Activated gamma-delta T cell treated with anti-CD3 and anti-CD28 coated beads, Interleukin-2, amount 50 U/mL, for 16 hours (primary cell): ENCODE measurements at places on chromosomes 11 and 22.

GRCh38 chr22:17964156-17964555 lies 60.2 kb downstream of the MICAL3 start:
- no peak for DNase-seq

DNA sequence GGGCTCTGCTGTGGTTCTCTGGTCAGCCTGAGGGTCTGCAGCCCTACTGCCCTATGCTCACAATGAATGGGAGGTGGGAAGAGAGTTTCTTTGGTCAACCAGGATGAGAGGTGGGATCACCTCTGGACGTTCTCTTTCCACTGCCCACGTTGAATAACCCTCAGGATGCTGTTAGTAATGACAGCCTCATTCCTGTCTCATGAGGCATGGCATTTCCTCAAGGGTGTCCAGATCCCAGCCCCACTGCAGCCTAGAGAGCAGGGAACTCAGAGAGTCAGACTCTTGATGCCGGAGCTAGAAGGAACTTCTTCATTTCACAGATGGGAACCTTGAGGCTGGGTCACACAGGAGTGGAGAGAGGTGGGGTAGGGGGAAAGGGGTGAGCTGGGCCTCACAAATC lies 196.0 kb downstream of the CEP164 start:
- DNase-seq: no peak

GRCh38 chr22:41206719-41207118 lies 1.6 kb downstream of the L3MBTL2 start:
- DNase-seq: no peak

DNA sequence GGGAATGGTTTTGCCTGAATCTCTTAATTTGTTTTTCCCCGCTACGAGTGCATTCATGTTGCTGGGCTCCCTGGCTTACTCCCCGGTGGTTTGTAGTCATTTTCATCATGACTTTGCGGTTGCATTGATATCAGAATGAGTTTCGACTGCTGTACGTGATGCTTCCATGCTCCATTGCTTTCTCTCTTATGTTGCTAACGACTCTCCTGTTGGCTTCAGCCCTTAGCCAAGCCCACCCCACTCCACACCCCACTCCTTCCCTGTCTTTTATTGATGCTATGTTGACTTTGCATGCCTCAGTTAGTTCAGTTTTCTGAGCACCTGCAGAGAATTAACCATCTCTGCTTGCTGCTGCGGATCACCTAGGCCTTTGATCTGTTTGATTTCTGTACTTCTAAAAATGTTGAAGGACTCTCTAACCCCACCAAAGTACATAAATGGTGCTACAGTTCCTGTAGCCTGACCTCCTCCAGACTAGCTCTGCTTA lies 65.3 kb downstream of the ARFGAP2 start:
- DNase-seq: no peak

GRCh38 chr11:59263225-59263894 lies 50.6 kb upstream of the MPEG1 start:
- no peak for DNase-seq

GRCh38 chr11:8085011-8085645 lies 4.1 kb downstream of the TUB start:
- DNase-seq: no peak

DNA sequence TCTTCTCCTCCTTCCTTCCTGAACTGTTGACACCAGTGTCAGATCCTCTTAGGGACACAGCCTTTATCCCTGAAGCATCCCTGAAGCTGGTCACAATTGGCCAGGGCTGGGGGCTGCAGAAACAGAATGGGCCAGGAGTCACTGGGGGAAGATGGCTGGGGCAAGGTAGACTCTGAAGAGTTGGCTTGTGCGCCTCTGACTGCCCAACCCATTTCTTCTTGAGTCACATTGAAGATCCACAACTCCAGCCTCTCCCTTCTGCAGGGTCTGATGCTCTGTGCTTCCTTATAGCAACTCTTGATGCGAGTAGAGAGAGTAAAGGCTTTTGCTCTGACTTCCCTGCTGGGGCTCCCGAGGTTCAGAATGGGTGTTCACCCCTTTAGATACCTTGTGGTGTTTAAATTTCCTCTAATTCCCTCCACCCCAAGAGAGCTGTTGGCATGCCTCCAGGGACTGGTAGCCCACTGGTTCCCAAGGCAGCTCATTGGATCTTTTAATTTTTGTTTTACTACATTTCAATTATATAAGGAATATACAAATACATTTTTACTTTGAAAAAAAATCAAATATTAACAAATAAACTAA lies 13.4 kb downstream of the PRDM11 start:
- no peak for DNase-seq

DNA sequence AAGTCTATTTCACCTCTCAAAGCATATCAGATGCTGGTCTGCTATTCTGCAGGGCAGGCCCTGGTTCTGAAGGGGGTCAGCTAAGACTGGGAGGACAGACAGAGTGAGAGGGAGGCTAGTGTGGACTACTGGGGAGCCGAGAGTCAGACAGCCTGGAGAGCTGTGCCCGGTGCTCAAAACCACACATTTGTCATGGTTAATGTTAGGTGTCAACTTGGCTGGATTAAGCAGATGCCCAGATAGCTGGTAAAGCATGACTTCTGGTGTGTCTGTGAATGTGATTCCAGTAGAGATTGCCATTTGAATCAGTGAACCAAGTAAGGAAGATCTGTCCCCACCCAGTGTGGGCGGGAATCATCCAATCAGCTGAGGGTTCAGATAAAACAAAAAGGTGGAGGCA lies 102.6 kb downstream of the SNX19 start:
- DNase-seq: no peak

DNA sequence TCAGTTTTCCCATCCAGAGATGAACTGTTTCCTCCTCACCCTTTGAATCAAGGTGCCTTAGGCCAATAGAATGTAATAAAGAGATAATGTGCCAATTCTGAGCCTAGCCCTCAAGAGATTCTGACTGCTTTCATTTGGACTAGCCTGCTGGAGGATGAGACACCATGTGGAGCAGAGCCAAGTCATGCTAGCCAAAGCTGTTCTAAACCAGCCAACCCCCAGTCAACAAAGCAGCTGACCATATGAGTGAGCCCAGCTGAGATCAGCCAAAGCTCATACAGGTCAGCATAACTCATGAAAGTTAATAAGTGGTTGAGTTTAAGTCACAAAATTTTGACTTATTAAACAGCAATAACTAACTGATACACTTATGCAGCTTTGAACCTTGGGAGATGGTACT lies 66.7 kb upstream of the DBX1 start:
- DNase-seq: no peak

DNA sequence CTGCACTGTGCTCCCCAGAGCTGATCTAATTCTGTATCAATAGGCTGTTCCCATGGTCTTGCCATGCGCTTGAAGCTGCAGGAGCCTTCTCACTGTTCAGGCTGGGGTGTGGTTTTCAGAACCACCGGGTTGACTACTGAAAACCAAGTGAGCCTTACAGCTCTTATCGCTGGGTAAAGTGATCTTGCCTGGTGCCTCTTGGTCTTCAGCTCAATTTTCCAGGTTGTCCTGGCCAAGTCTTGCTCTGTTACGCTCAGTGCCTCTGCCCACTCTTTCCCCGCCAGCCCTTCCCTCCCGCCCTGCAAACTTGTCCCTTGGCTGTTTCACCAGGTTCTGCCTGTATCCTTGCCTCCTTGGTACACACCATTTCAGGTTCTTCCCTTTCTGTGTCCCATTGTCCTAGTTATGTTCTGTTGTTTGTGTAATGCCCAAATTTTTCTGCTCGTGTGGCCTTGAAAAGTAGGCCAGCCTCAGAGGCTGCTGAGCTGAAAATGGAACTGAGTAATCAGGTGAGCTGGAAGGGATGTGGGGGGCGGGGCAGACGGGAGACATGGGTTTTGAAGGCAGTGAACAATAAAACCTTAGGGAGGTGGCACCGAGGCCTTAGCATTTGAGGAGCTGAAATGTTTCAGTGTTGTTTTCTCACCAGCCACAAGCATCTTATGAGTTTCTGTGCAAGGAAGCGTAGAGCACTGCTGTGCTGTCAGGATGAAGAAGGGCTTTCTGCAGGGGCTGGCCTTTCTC lies 11.2 kb downstream of the PEX26 start:
- DNase-seq: no peak

DNA sequence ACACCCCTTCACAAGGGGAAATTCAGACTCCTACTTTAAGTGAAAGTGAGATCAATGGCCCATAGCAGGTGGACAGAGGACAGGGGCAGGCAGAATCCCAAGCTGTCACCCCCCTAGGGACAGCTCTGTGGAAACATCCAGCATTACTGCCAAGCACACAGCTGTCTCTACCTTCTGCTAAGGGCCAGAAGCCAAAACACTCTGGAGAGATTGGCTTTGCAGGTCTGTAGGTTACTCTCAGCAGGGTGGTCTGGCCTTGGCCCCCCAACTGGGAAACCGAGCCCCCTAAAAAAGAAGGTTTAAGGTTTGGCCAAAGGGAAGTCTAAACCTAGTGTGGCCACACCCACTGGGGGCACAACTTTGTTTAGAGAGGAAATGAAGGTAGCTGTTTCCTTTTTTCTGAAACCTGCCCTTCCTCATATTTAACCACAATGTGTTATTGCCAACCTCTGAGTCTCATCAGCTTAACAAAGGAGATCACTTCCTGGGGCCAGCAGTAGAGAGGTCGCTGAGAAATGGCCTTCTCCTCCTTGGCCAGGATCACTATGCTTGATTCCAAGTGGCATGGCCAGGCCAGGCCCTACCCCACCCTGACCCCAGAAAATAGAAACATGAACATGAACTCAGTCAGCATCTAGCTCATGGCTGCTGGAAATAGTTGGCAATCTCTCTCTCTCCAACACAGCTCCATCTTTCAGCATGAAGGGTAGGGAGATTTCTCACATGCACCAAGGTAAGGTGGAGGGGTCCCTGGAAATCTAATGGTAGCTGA lies 25.9 kb upstream of the SCARF2 start:
- no peak for DNase-seq

GRCh38 chr22:40258017-40258416 lies 80.3 kb downstream of the TNRC6B start:
- no peak for DNase-seq

DNA sequence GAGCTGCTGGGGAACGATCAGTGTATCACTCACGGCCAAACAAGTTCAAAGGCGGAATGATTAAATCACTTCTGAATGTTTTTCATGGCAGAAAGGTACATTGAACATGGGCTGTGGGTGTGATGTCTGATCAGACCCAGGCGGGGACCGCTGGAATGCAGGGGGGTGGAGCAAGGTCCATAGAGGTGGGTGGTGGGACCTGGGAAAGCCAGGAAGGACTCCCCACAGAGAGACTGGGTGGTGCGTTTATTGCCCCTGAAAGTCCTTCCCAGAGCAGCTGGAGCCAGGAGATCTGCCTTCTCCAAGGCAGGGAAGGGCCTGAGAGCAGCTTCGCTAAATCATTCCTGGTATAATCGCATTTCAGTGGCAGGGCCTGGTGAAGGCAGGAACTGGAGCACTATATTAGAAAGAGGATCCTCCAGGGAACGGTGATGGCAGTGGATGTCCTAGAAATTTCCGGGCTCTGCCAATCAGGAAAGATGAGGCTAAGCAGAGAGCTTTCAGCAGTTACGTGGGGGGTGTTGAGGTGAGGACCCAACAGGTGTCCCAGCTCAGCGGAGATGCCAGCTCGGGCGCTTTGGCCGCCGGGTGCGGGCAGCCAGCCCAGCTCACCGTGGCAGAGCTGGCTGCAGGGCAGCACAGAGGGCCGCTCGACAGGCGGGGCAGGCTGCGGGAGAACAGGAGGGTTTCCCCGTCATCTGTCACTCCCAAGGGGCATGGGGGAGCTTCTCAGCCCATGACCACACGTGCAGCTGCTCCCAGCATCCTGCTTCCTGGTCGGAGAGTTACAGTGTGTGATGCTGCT lies 271.7 kb downstream of the CTTN start:
- DNase-seq: no peak

- no peak for DNase-seq
These were observed 51.5 kb downstream of the LHFPL7 start for GRCh38 chr22:24894998-24895397.

DNA sequence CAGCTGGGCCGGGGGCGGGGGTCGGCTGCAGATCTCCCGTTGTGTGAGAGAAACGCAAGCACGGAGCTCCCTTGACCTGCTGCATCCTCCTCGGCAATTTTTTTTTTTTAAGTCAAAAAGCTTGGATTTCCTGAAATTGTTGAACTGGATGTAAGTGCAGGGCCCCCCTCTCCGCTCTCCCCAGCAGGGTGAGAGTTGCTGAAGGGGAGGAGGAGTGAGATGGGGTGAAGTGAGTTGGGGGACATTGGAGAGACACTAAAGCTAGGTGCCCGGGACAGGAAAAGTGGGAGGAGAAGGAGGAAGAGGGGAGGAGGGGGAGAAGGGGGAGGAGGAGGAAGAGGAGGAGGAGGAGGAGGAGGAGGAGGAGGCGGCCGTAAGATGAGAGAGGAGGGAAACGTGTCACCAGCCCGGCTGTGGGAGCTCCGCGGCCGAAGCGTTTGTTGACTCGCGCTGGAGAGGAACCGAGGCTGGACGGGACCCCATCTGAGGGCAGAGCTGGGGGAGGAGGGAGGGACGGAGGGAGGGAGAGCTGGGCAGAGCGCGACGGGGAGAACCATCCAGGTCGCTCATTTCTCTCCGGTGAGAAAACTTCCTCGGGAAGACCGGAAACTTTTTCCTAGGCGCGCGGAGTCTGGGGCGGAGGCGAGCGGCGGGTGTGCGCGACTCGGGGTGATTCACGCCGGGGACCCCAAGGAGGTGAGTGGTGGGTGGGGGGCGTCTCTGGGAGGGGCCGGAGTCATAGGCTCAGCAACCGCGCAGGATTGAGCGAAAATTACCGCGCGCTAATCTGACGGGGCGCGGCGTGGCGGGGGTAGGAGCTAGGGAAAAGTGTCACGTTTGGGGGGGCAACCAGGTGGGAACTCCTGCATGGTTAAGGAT lies 80.2 kb downstream of the PRR5L start:
- DNase-seq: no peak

DNA sequence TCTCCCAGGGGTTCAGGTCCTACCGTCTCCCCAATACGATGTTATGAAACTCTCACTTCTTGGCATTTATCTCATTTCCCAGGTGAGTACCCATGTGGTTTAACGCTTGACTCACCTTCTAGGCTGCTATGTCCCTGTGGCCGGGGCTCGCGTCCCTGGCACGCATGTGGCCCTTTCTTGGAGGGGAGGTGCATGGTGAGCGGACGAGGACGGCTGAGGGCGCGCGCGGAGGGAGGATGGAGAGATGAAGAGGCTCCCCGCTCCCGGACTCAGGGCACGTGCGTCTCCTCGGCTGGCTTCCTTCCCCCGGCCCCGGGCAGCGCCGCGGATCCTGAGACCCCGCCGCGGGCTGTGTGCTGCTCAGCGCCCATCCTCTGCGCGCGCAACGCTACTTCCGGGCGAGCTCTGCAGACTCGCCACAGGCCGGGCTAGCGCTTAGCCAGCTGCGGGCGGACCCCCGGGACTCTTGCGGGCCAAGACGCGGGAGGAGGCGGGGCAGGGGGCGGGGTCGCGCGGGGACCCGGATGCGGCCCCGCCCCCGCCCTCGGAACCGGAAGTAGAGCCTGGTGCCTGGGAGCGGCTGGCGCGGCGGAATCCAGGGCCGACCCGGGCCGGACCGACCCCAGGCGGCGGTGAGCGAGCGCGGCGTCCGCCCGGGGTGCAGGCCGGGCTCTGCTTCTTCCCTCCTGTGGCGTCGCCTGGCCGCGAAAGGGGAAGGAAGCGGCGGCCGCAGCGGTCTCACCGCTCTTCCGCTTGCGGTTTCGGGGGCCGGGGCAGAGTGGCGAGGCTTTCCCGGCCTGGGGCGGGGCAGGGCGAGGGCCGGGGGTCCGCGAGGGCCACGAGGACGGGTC lies at the start of gene CTTN:
Gene CTTN, plus strand, starts transcription at position 547 of the 851 bp plus-strand sequence. CDS start 8,769 bp downstream, outside the sequence.
- peak; percentile 18 for DNase-seq

- no peak for DNase-seq
These were observed 38.2 kb downstream of the TRIOBP start for GRCh38 chr22:37734964-37735451.

GRCh38 chr22:37581504-37581903 lies 1.6 kb upstream of the LGALS2 start:
- DNase-seq: no peak

GRCh38 chr11:34866375-34866774 lies 49.8 kb downstream of the APIP start:
- no peak for DNase-seq
